ENCODE measurements at places on chromosomes 2 and 18. TPM values are rescaled to one million over a fixed set of nuclear protein-coding genes. Genes with fewer than 3 reads are reported as not detected.

Gene B3GNT7
- polyA plus RNA-seq, result 4.5 TPM

Gene GAREM2
- polyA plus RNA-seq, result 3.0 TPM

Gene BOK
- polyA plus RNA-seq, result 28.1 TPM

Gene CREG2
- polyA plus RNA-seq, result not detected

Gene CYP27C1
- 0.43 TPM for polyA plus RNA-seq

Gene SCN1A
- under 0.01 TPM for polyA plus RNA-seq

Gene EPAS1
- polyA plus RNA-seq, result 202 TPM

Gene DSG4
- polyA plus RNA-seq, result 0.01 TPM

Gene TMEM178A
- polyA plus RNA-seq, result 0.62 TPM

Gene SERPINB10
- 0.27 TPM for polyA plus RNA-seq

Gene KCNIP3
- 2.4 TPM for polyA plus RNA-seq

Gene PRKAG3
- not detected for polyA plus RNA-seq

Gene SELENOI
- 3.4 TPM for polyA plus RNA-seq

Gene TSPYL6
- polyA plus RNA-seq, result not detected

Gene SKOR2
- polyA plus RNA-seq, result not detected

Gene LRRTM1
- 0.45 TPM for polyA plus RNA-seq

Gene TMEM182
- polyA plus RNA-seq, result 1.3 TPM

Gene TEKT4
- polyA plus RNA-seq, result not detected

Gene RAB31
- 3.6 TPM for polyA plus RNA-seq

Gene LRP2
- polyA plus RNA-seq, result 0.48 TPM

Gene RSAD2
- 3.0 TPM for polyA plus RNA-seq

Gene GPN1
- polyA plus RNA-seq, result 20.2 TPM

Gene PROC
- 0.12 TPM for polyA plus RNA-seq

Gene DCDC2C
- polyA plus RNA-seq, result not detected

Gene LHCGR
- not detected for polyA plus RNA-seq

Gene OSBPL6
- polyA plus RNA-seq, result 0.22 TPM

Gene SPATA3
- not detected for polyA plus RNA-seq

Gene DLX1
- polyA plus RNA-seq, result 0.06 TPM

Gene SOX11
- not detected for polyA plus RNA-seq

Gene ST8SIA3
- 0.01 TPM for polyA plus RNA-seq

Gene ANTXR1
- 1.7 TPM for polyA plus RNA-seq

Gene NTSR2
- 0.54 TPM for polyA plus RNA-seq

Gene RAB6C
- 0.06 TPM for polyA plus RNA-seq

Gene AQP4
- 0.52 TPM for polyA plus RNA-seq

Gene DLGAP1
- 0.06 TPM for polyA plus RNA-seq

Gene CCDC121
- 4.7 TPM for polyA plus RNA-seq

Gene ANKRD30BL
- polyA plus RNA-seq, result not detected

Gene TMEM163
- 1.5 TPM for polyA plus RNA-seq

Gene SLC5A6
- polyA plus RNA-seq, result 287 TPM

Gene ZNF385B
- 0.10 TPM for polyA plus RNA-seq

Gene GULP1
- 7.5 TPM for polyA plus RNA-seq

Gene RGPD3
- 0.15 TPM for polyA plus RNA-seq

Gene LCT
- polyA plus RNA-seq, result 0.02 TPM

Gene ARHGAP15
- polyA plus RNA-seq, result 0.54 TPM

Gene NT5C1B
- not detected for polyA plus RNA-seq

Gene ASPRV1
- polyA plus RNA-seq, result 2.4 TPM

Gene ANKRD62
- polyA plus RNA-seq, result 0.03 TPM

Gene ARPC2
- 309 TPM for polyA plus RNA-seq

Gene TGOLN2
- polyA plus RNA-seq, result 54.4 TPM

Gene PHOSPHO2
- polyA plus RNA-seq, result 3.3 TPM

Gene PAIP2B
- 30.7 TPM for polyA plus RNA-seq

Gene GNLY
- polyA plus RNA-seq, result 4.7 TPM

Gene VIT
- polyA plus RNA-seq, result 1.2 TPM
